ENCODE measurements at places on chromosomes 11 and 22. TPM values are rescaled to one million over a fixed set of nuclear protein-coding genes. Genes with fewer than 3 reads are reported as not detected.

The NRGN gene
- total RNA-seq = 5.1 TPM

The CECR2 gene
- 0.15 TPM for total RNA-seq

The NOL12 gene
- total RNA-seq = 32.8 TPM

The ALX4 gene
- total RNA-seq = not detected

The CBLIF gene
- not detected for total RNA-seq

The FLRT1 gene
- total RNA-seq = not detected

The KAT5 gene
- 104 TPM for total RNA-seq

All from naive thymus-derived CD4-positive, alpha-beta T cell (primary cell).